ENCODE measurements at places on chromosomes 7 and 10. TPM values are rescaled to one million over a fixed set of nuclear protein-coding genes. Genes with fewer than 3 reads are reported as not detected.
A peak's percentile ranks its signal among the peaks of the same experiment; 100 is the strongest.

The PPP1R3C gene
- 94.6 TPM for total RNA-seq

- H3K4me1 ChIP-seq, result no peaks in the 10 kb centered on the region
- DNase-seq, result no peak
- H3K27me3 ChIP-seq, result no peaks in the 10 kb centered on the region
- no peak overlapping the region for H3K4me3 ChIP-seq
These were observed 860 bp downstream of the IQUB start for GRCh38 chr7:123533553-123533917.

- no peak for DNase-seq
- no peak overlapping the region for H3K27ac ChIP-seq
- no peaks in the 10 kb centered on the region for H3K27me3 ChIP-seq
- no peaks in the 10 kb centered on the region for H3K4me1 ChIP-seq
- H3K36me3 ChIP-seq, result no peaks in the 10 kb centered on the region
These were observed 51.5 kb downstream of the ANKMY2 start for GRCh38 chr7:16594061-16594460.

DNA sequence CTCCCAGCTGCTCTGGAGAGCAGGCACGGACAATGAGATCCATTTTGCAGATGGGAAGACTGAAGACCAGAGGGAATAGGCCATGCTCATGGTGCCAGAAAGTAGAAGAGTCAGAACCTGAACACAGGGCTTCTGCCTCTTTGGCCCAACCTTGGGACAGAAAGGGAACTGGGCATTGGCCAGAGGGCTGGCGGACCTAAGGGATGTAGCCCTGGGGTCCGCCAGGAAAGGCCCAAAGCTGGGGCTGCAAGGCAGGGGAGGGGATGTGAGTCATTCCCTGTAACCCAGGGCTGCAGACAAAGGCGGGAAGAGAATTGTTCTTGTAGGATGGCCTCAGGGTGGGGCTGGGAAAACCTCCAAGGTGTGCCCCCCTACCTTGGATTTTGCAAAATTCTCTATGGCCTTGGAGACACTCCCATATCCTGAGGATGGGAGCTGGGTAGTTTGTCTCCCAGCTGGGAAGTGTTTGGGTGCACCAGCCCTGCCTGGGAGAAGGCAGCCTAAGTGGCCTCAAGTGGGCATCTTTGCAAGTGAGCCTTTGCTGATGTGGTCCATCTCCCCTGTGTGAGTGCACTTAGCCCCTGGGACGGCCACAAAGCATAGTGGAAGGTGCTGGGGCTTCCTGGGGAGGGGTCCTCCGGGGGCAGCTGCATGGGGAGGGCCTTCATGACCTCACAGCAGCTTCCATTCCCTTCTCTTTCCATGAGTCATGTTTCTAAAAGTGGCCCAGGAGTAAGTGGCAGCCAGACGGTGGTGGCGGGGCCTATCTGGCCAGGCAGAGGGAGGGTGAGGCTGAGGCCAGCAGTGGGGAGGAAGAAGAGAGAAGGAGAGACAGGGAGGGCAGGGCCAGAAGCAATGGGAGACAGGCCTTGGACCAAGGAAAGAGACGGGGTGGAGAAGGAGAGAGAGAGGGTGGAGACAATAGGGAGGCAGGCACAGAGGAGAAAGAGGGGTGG is 9.2 kb downstream of the AQP1 start:
- DNase-seq, result peak; percentile 84
- no peaks in the 10 kb centered on the region for H3K27me3 ChIP-seq
- peaks cover 16% of the 10 kb centered on the region for H3K36me3 ChIP-seq
- H3K4me1 ChIP-seq, result no peaks in the 10 kb centered on the region
- H3K27ac ChIP-seq, result peak overlapping the region; percentile 62

GRCh38 chr10:100829097-100829870 is 83.5 kb upstream of the SLF2 start:
- no peak overlapping the region for H3K27ac ChIP-seq
- H3K4me1 ChIP-seq, result no peaks in the 10 kb centered on the region
- H3K27me3 ChIP-seq, result no peaks in the 10 kb centered on the region
- no peak for DNase-seq

DNA sequence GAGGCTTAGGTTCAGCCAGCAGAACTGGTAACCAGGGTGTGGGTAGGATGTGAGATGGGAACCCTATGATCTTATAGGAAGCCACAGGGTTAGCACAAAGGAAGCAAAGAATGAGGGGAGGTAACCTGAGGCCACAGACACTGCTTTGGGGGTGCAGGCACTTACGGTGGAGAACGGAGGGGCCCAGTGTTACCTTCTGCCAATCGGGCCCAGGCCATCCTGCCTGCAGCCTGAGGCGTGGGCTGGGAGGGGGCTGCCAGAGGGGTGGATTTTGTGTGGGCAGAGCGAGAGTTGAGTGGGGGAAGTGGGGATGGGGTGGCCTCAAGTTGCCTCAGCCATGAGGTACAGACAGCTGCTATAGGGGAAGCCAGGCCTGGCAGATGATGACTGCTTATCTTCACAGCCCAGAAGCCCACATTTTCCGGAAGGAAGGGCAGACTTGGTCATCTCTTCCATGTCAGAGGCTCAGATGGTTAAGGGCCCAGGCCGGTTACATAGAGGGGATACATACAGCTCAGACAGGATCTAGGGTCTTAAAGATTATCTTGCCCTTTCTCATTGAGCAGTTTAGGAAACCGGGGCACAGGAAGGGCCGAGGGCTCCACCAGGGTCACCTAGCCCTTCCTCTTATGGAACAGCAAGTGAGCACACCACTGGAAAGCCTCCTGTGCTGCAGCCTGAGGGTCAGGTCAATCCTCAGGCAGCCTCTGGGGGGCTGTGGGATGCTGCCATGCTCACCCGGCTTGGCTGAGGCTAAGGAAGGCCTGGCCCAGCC is 24.4 kb upstream of the VSIR start:
- DNase-seq, result no peak
- no peaks in the 10 kb centered on the region for H3K27me3 ChIP-seq
- H3K4me1 ChIP-seq, result no peaks in the 10 kb centered on the region
- H3K4me3 ChIP-seq, result no peak overlapping the region
- no peaks in the 10 kb centered on the region for H3K36me3 ChIP-seq

- no peak for DNase-seq
- H3K27me3 ChIP-seq, result no peaks in the 10 kb centered on the region
- H3K4me3 ChIP-seq, result no peak overlapping the region
- H3K4me1 ChIP-seq, result no peaks in the 10 kb centered on the region
- no peaks in the 10 kb centered on the region for H3K36me3 ChIP-seq
These were observed 307.8 kb downstream of the GPR37 start for GRCh38 chr7:124457841-124458240.

- peaks cover 2% of the 10 kb centered on the region for H3K36me3 ChIP-seq
- DNase-seq, result no peak
- H3K27me3 ChIP-seq, result no peaks in the 10 kb centered on the region
- H3K27ac ChIP-seq, result no peak overlapping the region
These were observed 644.4 kb downstream of the KCNMA1 start for GRCh38 chr10:76993213-76993612.

- no peaks in the 10 kb centered on the region for H3K4me1 ChIP-seq
- no peak overlapping the region for H3K27ac ChIP-seq
- peaks cover 11% of the 10 kb centered on the region for H3K36me3 ChIP-seq
- H3K4me3 ChIP-seq, result no peak overlapping the region
These were observed 103.4 kb downstream of the TRRAP start for GRCh38 chr7:98981701-98982100.

The BCCIP gene
- total RNA-seq, result 36.1 TPM

The PDK4 gene
- total RNA-seq, result 34.1 TPM

DNA sequence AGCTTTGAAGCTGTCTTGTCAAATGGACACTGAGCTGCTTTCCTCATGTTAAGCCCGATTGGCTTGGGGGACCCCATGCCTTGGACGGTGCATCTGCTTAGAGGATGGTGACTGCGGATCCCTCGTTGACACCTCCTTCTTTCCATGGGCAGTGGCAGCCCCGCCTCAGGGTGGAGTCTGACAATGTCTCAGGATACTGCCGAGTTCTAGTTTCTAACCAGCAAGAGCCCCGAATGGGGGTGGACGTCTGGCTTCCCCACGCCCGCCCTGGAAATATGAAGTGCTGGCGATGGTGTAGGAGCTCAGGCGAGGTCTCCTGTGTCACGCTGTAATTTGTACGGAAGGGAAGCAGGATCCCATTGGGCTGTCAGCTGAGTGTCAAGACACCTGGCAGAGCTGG is 106.2 kb upstream of the CTBP2 start:
- no peaks in the 10 kb centered on the region for H3K27me3 ChIP-seq
- H3K4me1 ChIP-seq, result no peaks in the 10 kb centered on the region
- H3K4me3 ChIP-seq, result no peak overlapping the region

The ZNF3 gene
- 22.0 TPM for total RNA-seq

The SH2B2 gene
- 5.5 TPM for total RNA-seq

The PPP1R9A gene
- 7.4 TPM for total RNA-seq

All from aorta (tissue), 5 donors.